ENCODE measurements at places on chromosomes 4 and X.

- H3K36me3 ChIP-seq, result no peaks in the 10 kb centered on the region
Observed at GRCh38 chrX:99901091-99901490, 509.0 kb downstream of the PCDH19 start.

DNA sequence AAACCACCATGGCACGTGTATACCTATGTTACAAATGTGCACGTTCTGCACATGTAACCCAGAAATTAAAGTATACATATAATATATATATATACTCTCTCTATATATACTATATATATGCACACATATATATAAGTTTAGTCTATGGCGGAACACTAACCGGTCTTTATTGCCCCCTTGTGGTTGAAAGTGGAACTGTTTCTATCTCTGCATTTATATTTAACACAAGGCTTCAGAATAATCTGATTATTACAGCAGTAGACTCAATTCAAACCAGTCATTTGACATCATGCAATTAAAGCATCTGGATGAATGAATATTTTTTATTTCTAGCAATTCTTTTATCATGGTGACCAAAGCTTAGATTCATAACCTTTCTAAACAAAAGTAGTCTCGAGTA is 14.6 kb downstream of the RAB9B start:
- H3K4me3 ChIP-seq, result no peak overlapping the region
- no peaks in the 10 kb centered on the region for H3K4me1 ChIP-seq

DNA sequence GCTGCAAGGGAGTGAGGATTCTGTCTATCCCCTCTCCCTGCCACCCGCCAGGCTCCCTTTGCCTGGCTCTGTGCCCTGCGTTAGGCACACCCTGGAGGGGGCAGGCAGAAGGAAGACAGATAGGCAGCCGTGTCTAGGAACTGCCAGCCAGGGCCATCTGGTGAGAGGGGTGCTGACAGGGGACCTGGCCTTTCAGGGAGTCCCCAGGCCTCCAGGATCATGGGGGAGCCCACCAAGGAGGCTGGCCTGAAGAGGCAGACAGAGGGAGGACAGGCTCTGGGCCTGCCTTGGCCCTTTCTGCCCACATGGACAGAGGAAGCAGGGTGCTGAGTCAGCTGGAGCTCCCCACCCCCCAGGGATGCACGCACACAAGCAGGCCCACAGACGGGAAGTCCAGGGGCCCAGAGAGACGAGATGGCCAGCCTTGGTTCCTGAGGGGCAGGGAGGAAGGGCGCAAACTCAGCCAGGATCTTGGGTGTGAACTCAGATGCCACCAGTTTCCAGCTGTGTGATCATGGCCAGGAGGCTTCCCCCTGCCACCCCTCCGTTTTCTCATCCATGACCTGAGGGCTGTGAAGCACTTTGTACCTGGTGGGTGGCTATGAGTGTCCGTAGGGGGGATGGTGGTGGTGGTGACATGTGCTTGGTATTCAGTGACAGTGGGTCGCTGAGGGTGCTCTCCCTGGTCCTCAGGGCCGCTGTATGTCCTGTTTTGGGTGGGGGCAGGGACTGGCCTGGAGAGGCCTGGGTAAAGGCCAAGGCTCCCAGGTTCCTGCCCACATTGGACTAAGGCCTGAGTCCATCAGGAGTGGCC is 1.8 kb downstream of the SH3BP2 start:
- H3K36me3 ChIP-seq, result no peaks in the 10 kb centered on the region
- peak overlapping the region; percentile 47 for H3K27ac ChIP-seq
- H3K27me3 ChIP-seq, result no peaks in the 10 kb centered on the region
- peak; percentile 17 for DNase-seq
- no peak overlapping the region for H3K4me3 ChIP-seq
- H3K4me1 ChIP-seq, result peaks cover 10% of the 10 kb centered on the region

- no peak overlapping the region for H3K27ac ChIP-seq
- no peak overlapping the region for H3K4me3 ChIP-seq
- no peaks in the 10 kb centered on the region for H3K27me3 ChIP-seq
Observed at GRCh38 chrX:153438532-153438931, 7.3 kb downstream of the TREX2 start.

DNA sequence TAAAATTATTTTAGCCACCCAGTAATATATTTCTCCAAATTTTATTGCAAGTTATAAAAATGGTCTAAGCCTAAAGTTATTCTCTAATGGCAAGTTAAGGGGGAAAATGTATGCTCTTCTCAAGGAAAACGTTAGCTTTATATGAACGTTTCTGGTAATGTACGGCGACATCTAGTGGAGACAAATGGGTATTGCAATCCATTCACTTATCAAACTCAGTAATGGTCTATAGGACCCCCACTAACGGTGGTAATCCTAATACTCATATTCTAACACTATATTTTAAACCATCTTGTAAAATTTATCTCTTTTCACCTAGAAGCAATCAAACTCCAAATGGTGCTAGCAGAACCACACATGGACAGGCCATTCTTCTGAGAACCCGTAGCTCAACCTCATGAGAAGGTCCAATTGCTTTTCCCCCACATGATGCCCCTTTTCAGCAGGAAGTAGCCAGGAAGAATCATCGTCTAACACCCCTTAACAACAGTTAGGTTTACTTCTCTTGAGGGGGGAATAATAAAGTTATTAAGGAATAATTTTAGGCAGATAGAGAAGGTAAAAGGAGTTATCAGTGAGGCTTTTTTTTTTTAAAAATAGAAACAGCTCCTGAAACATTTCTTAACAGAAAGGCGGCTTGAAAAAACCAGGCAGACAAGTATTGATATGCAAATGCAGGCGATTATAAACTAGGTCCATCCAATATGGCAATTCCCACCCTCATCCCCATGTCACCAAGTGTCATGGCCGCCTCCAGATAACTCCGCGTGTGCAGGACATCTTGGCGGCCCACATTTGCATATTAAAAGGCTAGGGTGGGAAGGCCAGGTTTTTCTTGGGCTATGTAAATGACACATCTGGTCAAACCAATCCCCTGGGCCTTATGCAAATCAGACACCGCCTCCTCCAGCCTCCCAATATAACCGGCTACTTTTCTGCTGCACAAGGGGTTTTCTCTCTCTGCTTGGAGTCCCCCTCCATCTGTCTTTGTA is 35.0 kb downstream of the NUDT11 start:
- no peaks in the 10 kb centered on the region for H3K4me1 ChIP-seq
- no peak overlapping the region for H3K27ac ChIP-seq
- H3K36me3 ChIP-seq, result no peaks in the 10 kb centered on the region
- no peak for DNase-seq
- H3K4me3 ChIP-seq, result no peak overlapping the region

GRCh38 chr4:80876810-80877209 is 153.7 kb upstream of the BMP3 start:
- DNase-seq, result no peak
- no peak overlapping the region for H3K27ac ChIP-seq
- no peaks in the 10 kb centered on the region for H3K27me3 ChIP-seq
- no peak overlapping the region for H3K4me3 ChIP-seq
- H3K36me3 ChIP-seq, result no peaks in the 10 kb centered on the region

DNA sequence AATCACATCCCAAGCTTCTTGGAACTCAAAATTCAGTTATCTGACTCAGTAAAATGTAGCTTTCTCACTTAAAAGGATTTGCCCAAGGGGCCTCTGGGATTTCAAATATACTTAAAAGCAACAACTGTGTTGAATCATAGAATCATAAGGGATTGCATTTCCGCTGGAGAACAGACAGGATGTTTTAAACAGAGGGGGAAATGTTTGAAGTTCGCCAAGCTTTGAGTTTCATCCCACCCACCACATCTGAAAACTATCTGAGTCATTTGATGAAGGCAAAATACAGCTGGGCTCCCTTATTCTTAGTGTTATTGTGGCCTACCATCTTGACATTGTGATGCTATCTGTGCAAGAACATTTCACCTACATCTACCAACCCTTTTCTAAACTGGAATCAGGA is 73.5 kb downstream of the PPP1R2C start:
- DNase-seq, result no peak
- no peak overlapping the region for H3K4me3 ChIP-seq

DNA sequence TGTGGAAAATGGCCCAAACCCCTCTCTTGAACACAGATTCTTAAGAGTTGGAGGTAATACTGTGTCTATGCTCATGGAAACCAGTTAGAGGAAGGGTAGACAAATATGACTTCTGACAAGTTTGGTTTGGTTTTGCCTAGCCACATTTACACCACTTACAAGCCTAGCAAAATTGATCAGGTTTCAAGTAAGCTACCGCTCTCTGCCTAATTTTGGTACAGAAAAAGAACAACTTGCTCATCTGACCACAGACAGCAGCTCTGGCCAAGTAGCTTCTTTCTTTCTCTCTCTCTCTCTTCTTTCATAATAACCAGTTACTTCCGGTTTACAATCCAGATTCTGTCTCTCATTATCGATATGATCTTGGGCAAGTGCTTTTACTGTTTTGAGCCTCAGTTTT is 260.0 kb downstream of the GLUD2 start:
- H3K27me3 ChIP-seq, result no peaks in the 10 kb centered on the region
- no peaks in the 10 kb centered on the region for H3K36me3 ChIP-seq
- DNase-seq, result no peak
- no peak overlapping the region for H3K4me3 ChIP-seq

GRCh38 chr4:155899891-155900290 is 3.6 kb upstream of the TDO2 start:
- H3K36me3 ChIP-seq, result no peaks in the 10 kb centered on the region
- H3K4me1 ChIP-seq, result no peaks in the 10 kb centered on the region
- no peaks in the 10 kb centered on the region for H3K27me3 ChIP-seq

DNA sequence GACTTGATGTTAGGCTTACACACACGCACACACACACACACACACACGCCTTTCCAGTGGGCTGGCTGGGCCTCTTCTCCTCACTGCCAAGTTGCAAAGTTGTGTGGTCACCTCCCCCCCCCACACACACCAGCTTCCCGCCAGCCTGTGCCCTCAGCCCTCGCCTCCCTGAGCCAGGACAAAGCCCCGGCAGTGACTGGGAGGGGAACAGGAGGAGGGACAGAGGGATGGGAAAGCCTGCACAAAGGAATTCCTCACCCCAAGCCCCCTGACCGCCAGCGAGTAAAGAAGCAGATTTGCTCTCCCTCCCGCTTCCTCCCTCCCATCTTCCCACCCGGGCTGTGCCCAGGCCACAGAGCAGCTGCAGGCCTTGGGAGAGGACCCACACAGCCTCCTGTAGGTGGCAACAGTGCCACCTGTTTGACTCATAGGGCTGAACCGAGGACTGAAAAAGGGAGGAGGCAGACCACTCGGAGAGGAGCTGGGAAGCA is at the start of gene GDPD2:
Gene GDPD2 (plus strand): TSS at position 464 of the 491 bp plus-strand sequence. CDS start 1,671 bp downstream, outside the sequence.
- no peak within 1 kb of the TSS for H3K4me3 ChIP-seq
- H3K36me3 ChIP-seq, result no peaks in the 10 kb centered on the region
- DNase-seq, result no peak

DNA sequence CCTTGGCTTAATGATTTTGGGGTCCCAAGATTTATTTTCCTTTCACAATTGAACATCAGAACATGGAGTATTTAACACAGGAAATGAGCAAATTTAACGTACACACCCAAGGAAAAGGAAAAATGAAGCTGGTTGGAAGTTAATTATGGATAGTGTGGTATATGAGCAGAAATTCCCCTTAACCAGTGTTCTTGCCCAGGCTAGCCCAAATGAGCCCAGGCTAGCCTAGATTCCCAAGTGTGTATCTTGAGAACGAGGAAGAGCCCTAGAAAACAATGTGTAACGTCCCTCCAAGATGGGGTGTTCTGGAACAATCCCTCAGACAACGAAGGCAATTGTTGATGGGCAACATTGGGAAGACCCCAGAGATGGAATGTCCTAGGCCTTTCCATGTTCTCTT is 33.7 kb downstream of the XG start:
- H3K4me3 ChIP-seq, result no peak overlapping the region
- H3K36me3 ChIP-seq, result no peaks in the 10 kb centered on the region
- H3K27ac ChIP-seq, result no peak overlapping the region

DNA sequence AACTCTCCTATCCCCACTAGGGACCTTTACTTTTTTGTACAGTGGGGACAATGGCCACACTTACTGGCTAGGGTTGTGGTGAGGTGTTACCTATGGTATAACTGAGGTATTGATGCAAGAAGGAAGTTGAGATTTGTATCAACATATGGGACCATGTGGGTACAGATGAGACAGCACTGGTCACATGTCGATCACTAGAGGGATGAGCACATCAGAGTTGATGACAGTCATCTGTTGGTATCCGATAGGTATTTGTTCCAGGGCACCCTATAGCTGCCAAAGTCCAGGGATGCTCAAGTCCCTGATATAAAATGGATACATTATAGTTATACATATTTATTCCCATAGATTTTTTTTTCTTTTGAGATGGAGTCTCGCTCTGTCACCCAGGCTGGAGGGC is 12.6 kb upstream of the SLC10A3 start:
- no peak overlapping the region for H3K4me3 ChIP-seq
- H3K27me3 ChIP-seq, result no peaks in the 10 kb centered on the region
- DNase-seq, result no peak

GRCh38 chr4:7897811-7898210 is 41.9 kb downstream of the AFAP1 start:
- peaks cover 10% of the 10 kb centered on the region for H3K4me1 ChIP-seq
- DNase-seq, result no peak
- H3K36me3 ChIP-seq, result no peaks in the 10 kb centered on the region
- no peaks in the 10 kb centered on the region for H3K27me3 ChIP-seq
- no peak overlapping the region for H3K4me3 ChIP-seq

- H3K27ac ChIP-seq, result no peak overlapping the region
- no peaks in the 10 kb centered on the region for H3K27me3 ChIP-seq
- no peak for DNase-seq
Observed at GRCh38 chrX:20437683-20438082, 171.0 kb upstream of the RPS6KA3 start.

- no peak overlapping the region for H3K4me3 ChIP-seq
- no peaks in the 10 kb centered on the region for H3K36me3 ChIP-seq
- H3K27me3 ChIP-seq, result no peaks in the 10 kb centered on the region
- no peak overlapping the region for H3K27ac ChIP-seq
Observed at GRCh38 chr4:10716163-10716562, 31.6 kb upstream of the CLNK start.

- H3K27me3 ChIP-seq, result no peaks in the 10 kb centered on the region
- no peaks in the 10 kb centered on the region for H3K4me1 ChIP-seq
Observed at GRCh38 chr4:80495865-80496264, 160.3 kb downstream of the CFAP299 start.

DNA sequence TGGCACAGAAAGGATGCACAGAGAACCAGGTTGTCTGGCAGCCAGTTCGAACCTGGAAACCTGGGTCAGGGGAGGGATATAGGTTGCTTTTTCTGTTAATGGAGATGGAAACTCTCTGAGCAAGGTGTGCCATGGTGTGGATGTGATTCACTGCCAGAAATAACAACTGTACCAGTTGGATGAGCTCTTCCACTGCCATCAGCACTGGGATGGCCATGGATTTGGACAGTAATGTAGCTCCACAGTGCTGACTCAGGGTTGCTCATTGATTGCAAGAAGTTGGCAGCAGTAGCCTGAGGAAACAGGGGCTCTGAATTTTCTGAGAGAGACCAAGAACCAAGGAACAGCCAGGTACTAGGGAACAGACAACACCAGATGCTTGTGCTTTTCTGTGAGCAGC is 33.8 kb downstream of the PNMA5 start:
- H3K4me1 ChIP-seq, result no peaks in the 10 kb centered on the region
- no peak for DNase-seq
- no peak overlapping the region for H3K4me3 ChIP-seq
- no peaks in the 10 kb centered on the region for H3K27me3 ChIP-seq
- no peak overlapping the region for H3K27ac ChIP-seq
- peaks cover 6% of the 10 kb centered on the region for H3K36me3 ChIP-seq
